ENCODE measurements at places on chromosomes 3 and 15.

GRCh38 chr15:40256638-40257235, 17.9 kb downstream of the PAK6 start:
- DNase-seq = no peak

DNA sequence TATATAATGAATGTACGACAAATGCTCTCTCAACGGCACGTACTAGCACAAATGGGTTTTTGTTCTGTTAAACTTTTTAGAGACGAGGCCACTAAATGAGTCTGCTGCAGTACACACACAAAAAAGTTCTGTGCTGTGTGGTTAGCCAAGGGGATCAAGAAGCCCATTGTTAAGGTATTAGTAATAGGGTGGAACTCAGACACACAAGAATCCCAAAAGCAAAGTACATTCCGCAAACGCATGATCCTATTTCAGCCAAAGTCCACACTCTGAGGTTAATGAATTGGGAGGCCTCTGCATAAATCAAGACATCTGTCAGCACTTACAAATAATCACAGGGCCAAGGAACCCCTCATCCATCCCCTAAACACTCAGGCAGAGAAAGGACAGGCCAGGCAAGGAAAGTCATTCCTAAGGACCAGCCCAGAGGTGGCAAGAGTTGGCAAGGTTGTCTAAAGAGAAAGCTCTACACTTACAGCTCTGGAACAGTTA, 12.1 kb downstream of the OSBPL10 start:
- DNase-seq = no peak

- DNase-seq = no peak
Measured at GRCh38 chr15:62769604-62770003, 272.9 kb upstream of the TPM1 start.

DNA sequence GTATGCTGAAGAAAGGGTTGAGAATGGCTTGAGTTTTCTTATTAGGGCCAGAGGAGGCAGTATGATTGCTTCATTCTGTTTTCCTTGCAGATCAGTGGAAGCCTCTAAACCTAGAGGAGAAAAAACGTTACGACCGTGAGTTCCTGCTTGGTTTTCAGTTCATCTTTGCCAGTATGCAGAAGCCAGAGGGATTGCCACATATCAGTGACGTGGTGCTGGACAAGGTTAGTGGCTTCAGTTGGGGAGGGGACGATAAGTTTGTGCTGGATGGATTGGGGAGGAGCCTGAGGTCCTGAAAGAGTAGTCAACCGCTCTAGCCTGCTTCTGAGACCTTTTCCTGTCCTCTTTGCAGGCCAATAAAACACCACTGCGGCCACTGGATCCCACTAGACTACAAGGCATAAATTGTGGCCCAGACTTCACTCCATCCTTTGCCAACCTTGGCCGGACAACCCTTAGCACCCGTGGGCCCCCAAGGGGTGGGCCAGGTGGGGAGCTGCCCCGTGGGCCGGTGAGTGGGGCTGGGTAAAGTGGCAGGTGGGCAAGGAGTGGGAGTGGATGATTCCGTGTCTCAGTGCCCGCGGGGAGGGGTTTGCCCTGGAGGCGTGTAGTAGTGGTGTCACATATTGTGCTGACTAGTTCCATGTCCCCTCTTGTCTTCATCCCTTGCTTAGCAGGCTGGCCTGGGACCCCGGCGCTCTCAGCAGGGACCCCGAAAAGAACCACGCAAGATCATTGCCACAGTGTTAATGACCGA, 8.5 kb downstream of the EIF4G1 start:
- peak; percentile 42 for DNase-seq

DNA sequence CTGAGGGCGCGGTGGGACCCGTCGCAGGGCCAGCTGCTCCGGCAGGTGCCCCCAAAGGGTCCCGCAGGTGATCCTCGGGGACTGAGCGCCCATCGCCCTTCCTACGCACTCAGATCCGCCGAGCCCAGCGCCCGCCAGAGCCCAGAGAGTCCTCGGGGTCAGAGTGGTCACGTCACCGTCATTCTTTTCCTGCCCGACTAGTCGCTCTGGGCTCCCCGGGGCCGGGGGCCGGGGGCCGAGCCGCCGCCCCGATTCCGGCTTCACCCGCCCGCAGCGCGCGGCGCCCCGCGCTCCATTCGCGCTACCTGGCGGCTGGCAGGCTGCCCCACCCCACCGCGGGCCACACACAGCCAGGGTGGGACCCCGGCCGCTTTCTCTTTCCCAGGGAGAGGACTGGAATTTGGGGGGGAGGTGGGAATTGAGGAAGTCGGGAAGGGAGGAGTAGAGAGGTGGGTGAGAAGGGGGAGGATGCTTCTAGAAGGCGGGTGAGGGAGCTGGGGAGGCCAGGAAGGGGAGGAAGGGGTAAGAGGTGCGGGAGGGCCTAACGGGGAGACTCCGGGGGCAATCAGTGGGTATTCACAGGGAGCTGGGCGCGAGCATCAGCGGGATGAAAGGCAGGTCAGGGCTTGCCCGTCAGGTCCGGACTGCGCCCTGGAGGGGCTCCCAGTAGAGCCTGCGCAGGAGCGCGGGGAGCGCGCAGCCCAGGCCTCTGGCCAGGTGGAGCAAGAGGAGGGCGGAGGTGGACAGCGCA, 36.1 kb upstream of the EPHB3 start:
- DNase-seq = peak; percentile 88

Data from H7 (cell line).